CD4-positive, alpha-beta T cell treated with Interleukin-4 for 1 hour (primary cell): ENCODE measurements at places on chromosomes 1 and 21.

- no peak for DNase-seq
Observed at GRCh38 chr1:21321963-21322680, 31.9 kb upstream of the ECE1 start.

DNA sequence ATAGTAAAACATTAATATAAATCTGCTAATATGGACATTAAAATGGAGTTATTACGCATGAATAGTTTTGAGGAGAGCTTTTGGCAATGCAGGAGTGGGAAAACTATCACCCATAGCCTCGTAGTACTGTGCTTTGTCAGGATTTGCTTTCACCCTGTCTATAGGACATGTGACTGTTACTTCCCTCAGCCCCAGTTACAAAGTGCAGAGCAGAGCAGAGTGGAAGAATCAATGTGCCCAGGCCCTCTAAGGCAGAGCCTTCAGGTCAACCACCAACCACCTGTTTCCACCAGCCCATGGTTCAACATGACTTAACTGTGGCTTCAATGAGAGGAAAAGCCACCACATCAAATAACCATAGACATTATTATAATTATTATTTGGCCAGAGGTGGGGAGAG, 68.9 kb upstream of the C8B start:
- DNase-seq, result no peak

DNA sequence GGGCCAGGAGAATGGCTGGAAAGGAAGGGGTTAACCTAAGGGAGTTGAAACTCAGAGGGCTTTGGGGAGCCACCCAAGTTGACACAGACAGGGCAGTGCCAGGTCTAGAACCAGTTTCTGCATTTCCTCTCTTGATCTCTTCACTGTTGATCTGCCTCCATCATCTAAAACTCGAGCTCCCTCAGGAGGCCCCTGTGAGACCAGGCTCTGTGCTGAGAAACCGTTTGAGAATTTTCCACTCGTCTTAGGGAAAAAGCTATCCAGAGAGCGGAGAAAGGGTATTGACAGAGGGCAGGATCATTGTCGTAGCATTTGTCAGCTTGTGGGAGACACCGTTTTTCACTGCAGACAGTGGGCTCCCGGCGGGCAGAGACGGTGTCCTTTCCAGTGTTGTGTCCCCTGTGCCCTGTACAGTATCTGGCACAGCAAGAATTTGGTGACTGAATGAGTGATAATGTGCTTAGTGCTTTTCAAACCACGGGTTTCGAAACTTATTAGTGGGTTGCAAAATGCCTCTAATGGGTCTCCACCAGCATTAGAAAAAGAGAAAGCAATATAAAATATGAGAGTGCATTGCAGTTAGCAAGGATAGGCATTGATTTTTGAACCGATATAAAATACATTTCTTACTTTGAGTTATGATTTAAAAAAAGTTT, 31.1 kb downstream of the PROK1 start:
- no peak for DNase-seq

DNA sequence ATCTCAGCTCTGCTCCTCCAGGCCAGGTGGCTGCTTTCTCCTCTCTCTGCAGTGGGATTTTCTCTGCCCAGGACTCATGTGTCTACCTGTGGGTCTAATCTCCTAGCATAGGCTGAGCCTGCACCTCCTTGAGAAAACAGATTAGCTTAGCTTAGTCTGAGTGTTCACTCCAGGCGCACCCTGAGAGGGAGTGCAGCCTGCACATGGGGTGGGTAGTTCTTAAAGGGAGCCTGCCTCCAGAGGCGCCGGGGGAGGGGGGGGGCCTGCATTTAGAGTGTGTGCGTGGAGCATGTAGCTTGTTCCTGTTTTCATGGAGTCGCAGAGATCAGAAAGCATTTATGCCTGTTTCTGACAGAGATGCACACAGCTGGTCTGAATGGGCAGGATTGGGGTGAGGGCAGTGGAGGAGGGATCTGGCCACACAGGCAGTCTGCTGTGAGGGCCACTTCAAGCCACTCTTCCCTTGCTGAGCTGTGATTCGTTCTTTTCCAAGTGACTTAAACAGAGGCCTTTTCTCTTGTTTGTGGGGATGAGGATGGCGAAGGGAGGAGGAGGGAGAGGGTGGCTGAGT, 45.2 kb downstream of the GALNT2 start:
- DNase-seq, result no peak
